Urinary bladder (tissue), 4 donors: ENCODE measurements at places on chromosomes 5 and 9.

GRCh38 chr5:168736281-168736831 lies 157.2 kb upstream of the PANK3 start:
- DNase-seq, result no peak

DNA sequence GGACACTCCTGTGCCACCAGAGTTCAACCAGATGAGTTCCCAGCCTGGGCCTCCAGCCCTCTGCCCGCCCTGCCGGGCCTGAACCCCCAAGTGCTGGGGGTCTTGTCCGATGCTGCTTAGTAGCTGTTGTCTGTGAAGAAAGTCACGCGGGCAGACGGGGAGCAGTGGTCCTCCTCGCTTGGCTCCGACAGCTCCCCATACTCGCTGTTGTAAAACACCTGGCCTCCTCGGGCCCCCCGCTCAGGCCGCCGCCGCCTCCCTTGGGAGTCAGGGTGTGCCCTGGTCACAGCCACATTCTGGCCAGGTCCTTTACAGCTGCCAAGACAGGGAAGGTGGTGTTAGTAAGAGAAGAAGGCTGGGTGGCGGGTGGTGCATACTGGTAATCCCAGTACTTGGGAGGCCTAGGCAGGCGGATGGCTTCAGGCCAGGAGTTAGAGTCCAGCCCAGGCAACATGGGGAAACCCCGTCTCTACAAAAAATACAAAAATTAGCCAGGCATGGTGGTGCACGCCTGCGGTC lies 11.8 kb upstream of the SCGB3A1 start:
- DNase-seq, result no peak

- DNase-seq, result no peak
These were observed 17.7 kb downstream of the CAVIN4 start for GRCh38 chr9:100595391-100596199.

DNA sequence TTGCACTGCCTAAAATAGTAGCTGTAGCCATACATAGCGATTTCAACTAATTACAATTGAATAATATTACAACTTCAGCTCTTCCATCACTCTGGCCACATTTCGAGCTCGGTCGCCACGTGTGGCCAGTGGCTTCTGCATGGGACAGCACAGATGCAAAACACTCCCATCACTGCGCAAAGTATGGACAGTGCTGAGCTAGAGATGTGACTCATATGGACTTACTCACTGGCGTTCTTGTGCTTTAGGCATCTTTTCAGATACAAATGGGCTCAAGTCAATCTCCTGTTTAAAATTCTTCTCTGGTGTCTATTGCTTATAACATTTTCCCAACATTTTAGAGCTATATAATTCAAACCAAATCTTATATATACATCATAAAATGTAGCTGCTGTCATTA lies 222.7 kb downstream of the ELAVL2 start:
- no peak for DNase-seq

DNA sequence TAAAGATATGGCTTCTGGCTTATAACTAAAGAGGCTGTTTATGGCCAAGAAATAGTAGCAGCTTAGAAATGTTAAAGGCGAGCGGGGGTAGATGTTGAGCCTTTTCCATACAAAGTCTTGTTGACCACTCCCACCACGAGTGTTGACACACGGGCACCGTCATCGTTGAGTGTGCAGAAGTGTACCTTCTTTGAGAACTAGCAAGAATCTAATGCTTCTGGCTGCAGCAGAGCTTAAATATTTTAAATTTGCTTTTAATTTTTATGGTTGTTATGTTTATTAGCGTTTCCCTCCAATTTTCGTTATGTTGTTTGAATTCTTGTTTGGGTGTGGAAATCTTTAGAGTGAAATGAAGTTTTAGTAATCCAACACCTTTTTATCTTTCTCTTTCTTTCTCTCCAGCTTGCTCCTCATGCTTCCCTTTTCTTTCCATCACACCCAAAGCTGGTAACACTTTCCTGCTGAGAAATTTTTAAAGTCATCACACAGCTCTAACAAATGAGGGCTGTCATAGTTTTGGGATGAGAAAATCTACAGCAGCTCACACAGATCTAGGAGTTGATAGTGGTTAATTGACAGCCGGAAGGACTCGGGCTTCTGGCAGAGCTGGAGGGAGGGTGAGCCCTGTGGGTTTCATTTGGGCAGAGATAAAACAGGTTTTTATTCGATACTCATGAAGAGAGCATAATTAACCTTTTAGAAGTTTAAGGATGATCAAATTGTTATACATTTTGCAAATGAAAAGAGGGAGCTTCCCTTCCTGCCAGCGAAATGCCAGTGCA lies 120.1 kb upstream of the ZNF608 start:
- no peak for DNase-seq

DNA sequence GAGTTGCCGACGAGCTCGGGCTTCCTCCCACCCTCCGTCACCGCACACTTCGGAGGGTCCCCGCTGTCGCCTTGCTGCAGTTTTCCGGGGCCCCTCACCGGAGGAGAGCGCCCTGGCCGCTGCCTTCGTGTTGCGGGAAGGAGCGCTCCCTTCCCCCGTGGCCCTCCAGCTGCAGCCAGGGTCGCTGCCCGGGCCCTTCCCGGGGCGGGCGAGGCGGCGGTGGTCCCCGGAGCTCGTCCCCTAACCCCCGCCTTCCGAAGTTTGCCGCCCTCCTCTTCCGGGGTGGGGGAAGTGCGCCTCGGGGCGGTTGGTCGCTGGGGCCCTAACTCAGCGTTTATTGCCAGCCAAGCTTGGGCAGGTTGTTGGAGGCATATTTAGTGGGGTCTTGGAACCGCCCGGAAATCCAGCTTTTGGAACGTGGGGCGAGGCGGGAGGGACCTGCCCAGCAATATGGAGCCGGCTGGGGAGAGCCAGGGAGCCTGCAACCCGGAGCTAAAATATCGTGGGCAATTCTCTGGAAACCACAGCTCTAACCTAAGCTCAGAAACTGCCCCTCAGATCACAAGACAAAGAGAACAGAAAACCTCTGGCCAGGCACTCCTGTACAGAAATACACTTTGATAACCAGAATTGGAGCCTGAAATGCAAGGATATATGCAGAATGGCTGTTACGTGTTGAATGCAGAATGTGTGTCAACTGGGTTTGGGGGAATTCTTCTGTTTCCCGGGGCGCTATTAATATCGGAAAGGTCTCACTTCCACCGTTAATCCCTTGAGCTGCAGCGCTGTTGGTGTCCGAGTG lies 890 bp downstream of the PIK3R1 start:
- DNase-seq, result no peak

DNA sequence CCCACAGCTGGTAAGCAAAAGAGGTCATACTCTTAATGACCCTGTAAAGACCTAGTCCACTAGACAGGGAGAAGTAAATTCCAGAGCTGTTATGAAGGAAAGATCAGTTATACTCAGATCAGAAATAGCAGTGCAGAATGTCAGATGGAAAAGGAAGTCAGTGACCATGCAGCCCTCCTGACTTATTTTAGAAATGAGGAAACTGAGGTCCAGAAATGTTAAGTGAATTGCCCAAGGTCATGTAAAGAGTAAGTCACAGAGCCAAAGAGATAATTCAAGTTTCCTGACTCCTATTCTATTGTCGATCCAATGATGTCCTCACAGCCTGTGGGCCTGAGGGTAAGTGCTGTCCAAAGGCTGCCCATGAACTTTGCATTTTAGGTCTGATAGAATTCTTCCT lies 214.9 kb upstream of the IL12B start:
- DNase-seq, result no peak

DNA sequence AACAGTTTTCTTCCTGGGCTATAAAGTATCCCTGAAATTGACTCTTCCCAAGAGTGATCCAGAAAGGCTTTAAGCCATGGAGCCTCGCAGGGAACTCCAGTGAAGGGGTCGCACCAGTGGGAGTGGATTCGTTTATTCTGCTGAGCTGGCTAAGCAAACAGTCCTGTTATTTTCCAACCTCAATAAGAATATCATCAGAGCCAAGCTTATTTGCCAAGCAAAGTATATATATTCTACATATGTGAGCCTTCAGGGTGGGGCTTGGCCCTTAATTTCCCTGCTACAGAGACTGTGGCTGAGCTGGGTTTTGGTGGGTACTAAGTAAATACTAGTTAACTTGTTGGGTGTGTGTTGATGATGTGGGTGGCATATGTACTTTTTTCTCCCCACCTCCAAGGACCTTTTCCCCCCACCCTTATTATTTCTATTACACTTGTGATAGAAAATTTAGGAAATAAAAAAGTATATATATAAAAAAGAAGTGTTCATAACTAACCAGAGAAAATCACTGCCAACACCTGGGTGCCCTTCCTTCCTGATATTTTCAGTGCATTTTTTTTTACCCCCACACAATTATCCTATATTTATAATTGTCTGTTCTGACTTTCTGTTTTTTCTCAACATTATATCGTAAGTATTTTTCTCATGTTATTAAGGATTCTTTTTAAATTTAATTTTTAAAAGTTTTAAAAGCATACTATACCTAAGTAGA lies 5.3 kb downstream of the GSN start:
- DNase-seq, result no peak

DNA sequence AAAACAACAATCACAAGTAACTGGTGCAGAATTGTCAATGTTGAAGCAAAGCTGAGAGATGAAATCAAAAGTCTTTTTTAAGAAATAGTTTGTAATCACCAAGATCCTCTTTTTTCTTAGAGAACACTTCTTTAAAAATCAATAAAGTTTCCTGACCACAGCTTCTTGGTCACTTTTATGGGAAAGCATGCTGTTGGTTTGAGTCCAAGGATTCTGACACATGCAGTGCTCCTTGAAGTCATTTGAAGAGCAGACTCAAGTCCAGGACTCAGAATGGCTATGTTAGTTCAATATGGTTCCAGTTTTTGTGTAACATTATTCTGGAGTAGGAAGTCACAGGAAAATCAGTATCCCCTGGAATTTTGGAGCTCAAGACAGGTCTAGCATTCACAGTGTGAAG lies 480.6 kb downstream of the NR2F1-AS1 start:
- no peak for DNase-seq

DNA sequence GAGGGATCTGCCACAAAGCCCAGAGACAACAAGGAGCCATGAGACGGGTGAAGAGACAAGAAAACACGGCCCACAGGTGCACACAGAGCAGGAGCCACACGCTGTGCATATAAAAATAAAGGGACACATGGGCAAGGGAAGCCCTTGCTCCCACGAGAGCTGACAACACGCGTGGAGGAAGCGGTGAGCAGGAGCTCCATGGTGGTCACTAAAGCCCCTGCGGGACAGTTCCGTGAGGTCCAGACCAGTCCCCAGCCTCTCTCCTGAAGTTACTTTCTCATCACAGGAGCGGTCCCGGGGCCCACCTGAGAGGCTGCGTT lies 90.7 kb downstream of the CAMSAP1 start:
- DNase-seq, result no peak

DNA sequence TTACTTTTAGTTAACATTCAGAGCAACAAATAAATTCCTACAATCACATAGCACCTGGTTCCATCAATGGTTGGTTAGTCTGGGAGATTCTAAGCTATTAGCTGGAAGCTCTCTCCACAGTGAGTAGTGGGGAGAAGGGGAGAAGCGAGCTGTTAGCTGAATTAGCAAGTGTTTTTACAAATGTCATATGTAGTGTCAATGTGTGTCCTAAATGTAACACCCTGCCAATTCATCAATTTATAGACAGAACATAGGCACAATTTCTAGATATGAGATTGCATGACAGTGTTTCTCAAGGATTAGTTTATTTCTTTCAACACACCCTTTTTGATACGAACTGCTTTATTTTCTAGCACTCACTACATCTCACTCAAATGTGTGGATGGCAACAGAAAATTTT lies 349.0 kb downstream of the PDE4D start:
- DNase-seq, result no peak

- no peak for DNase-seq
These were observed 59.6 kb upstream of the ZNF608 start for GRCh38 chr5:124806026-124806372.

DNA sequence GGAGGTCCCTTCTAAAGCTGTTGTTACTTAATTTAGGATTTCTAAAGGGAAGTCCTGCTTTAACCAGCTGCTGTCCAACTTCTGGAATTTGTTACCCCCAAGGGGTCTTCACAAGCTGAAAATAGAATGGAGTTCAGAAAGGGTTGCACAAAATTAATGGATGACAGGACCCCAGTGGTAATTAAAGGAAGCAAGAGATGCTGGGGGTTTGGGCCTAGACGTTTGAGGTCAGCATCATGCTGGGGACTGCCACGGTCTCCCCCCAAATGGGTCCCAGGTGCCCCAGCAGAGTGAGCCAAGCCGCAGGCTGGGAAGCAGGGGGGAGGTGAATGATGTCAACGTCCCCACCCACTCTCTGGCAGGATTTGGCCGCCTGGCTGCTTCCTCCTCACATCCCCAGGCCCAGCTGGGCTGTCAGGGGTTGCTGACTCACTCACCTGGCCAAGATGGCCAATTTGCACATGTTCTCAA lies 97.5 kb upstream of the ARAP3 start:
- no peak for DNase-seq

DNA sequence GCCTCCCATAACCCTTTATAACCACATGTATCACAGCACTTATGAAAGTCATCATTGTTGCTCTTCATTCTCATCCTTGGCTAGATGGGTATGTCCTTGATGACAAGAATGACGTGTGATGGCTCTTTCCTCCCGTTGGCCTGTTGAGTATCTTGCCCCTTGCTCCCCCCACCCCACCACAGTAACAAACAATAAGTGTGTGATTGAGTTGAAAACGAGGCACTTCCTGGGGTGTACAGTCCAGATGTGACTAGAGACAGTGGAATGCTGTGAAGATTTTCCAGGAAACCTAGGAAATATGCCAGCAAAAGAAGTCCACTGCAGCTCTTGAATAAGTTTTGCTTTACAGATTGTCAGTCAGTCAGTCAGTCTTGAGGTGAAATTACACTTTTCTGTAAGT lies 262.5 kb downstream of the ELAVL2 start:
- no peak for DNase-seq

DNA sequence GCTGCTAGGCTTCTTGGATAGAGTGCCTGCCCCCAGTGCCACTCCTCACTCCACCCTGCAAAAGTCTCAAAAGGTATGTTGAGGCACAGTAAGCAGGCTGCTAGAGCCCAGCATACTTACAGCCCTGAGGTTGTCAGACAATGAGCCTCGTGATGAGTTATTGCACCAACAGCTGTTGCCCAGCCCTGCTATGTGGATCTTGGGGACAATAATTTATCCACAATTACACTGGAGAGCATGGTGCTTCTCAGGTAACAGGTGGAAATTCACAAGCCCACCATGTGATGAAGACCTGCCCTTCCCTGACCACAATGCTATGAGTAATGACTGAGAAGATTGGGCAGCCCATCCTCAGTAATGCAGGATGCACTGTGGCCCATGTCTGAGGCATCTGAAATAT lies 36.5 kb downstream of the KCNIP1 start:
- no peak for DNase-seq

- no peak for DNase-seq
These were observed 583.5 kb upstream of the TUSC1 start for GRCh38 chr9:26261503-26262330.

- DNase-seq, result no peak
These were observed 462.7 kb upstream of the CD180 start for GRCh38 chr5:67659288-67659687.

DNA sequence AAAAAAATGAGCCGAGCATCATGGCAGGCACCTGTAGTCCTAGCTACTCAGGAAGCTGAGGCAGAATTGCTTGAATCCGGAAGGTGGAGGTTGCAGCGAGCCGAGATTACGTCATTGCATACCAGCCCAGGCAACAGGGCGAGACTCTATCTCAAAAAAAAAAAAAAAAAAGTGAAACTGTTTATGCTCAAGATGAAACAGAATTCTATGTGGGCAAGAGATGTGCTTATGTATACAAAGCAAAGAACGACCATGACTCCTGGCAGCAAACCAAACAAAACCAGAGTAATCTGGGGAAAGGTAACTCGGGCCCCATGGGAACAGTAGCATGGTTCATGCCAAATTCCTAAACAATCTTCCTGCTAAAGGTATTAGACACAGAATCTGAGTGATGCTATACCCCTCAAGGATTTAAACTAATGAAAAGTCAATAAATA lies 32.6 kb upstream of the PLAC8L1 start:
- peak; percentile 37 for DNase-seq
